Activated CD4-positive, alpha-beta T cell treated with anti-CD3 and anti-CD28 coated beads for 36 hours (primary cell): ENCODE measurements at places on chromosomes 5 and 9. TPM values are rescaled to one million over a fixed set of nuclear protein-coding genes. Genes with fewer than 3 reads are reported as not detected.

DNA sequence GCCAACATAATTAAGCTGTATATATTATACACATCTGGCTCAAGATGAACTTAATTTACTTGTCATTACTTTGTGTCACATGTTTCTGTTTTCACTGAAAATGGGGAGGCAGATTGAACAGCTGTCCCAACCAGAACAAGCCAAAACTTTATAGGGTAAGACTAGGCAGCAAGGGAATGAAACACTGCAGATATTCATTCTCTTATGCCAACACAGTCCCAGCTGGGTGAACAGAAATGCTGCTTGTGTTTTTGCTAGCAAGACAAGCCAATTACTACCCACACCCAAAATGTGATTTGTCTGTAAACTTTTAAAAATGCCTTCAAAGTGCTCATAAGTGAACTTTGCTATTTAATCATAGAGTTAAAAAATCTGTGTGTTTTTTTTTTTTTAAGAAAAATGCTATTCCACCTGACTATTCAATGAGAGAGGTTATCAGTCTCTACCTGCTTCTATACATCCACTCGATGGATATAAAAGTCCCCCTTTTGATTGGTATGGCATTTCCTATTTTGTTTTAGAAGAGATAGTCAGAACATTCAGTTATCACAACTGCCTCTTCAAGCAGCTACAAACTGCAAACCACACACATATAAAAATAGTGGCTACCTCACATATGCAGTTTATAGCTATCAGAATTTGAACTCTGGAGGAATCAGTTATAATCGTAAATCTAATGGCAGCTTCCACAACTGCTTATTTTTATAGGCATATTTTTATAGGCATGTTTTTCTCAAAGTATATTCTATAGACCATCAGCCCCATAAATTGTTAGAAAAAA, 91.9 kb upstream of the PPP1R2B start:
- H3K36me3 ChIP-seq, result no peaks in the 10 kb centered on the region
- no peak overlapping the region for H3K4me3 ChIP-seq
- H3K27ac ChIP-seq, result no peak overlapping the region
- DNase-seq, result no peak
- peaks cover 3% of the 10 kb centered on the region for H3K27me3 ChIP-seq

DNA sequence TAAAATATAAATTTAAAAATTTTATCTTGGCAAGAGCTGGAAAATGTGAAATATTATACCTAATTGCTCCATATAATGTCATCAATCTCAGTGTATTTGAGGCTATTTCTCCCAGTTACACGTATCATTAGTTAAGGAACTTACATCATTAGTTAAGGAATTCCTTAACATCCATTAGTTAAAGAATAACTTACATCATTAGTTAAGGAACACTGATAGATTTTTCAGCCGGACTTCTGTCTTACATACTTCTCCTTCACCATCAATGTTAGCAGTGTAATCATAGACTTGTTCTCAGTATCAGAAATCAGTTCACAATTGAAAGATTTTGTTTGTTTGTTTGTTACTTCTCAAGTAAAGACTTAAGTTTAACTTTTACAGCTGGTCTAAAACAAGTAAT, 524.4 kb upstream of the CHD1 start:
- H3K27ac ChIP-seq, result no peak overlapping the region
- no peaks in the 10 kb centered on the region for H3K27me3 ChIP-seq

GRCh38 chr5:151427258-151427657, 20.1 kb upstream of the SLC36A1 start:
- H3K4me1 ChIP-seq, result no peaks in the 10 kb centered on the region
- H3K27me3 ChIP-seq, result peaks cover 15% of the 10 kb centered on the region
- H3K4me3 ChIP-seq, result no peak overlapping the region
- H3K27ac ChIP-seq, result no peak overlapping the region

DNA sequence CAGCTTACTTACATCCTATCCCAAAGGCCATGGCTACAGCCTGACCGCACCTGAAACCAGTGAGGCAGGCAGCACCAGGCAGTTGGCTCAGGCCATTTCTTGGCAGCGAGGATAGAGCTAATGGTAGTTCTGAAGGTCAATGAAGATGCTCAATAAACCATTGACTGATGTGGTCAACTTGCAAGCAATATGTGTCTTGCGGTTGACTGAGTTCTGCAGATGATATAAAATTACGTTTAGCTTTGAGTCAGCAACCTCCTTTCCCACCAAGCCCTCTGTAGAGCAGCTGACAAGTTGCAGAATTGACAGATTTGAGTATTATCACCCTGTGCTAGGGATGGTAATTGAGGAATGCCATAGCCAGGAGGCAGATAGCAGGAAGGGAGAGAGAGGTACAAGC, 189.0 kb upstream of the PUM3 start:
- H3K27me3 ChIP-seq, result peaks cover 11% of the 10 kb centered on the region
- no peak for DNase-seq
- no peak overlapping the region for H3K27ac ChIP-seq
- H3K4me1 ChIP-seq, result no peaks in the 10 kb centered on the region
- no peaks in the 10 kb centered on the region for H3K36me3 ChIP-seq
- no peak overlapping the region for H3K4me3 ChIP-seq

GRCh38 chr5:54794135-54794975, 191.0 kb downstream of the ESM1 start:
- H3K4me1 ChIP-seq, result peaks cover 19% of the 10 kb centered on the region
- no peaks in the 10 kb centered on the region for H3K27me3 ChIP-seq
- no peak overlapping the region for H3K4me3 ChIP-seq
- H3K36me3 ChIP-seq, result no peaks in the 10 kb centered on the region
- peak; percentile 11 for DNase-seq

GRCh38 chr5:95075111-95075510, 209.8 kb downstream of the MCTP1 start:
- H3K4me3 ChIP-seq, result no peak overlapping the region
- no peaks in the 10 kb centered on the region for H3K36me3 ChIP-seq
- no peak for DNase-seq
- H3K4me1 ChIP-seq, result peaks cover 2% of the 10 kb centered on the region
- no peak overlapping the region for H3K27ac ChIP-seq
- peaks cover 4% of the 10 kb centered on the region for H3K27me3 ChIP-seq

DNA sequence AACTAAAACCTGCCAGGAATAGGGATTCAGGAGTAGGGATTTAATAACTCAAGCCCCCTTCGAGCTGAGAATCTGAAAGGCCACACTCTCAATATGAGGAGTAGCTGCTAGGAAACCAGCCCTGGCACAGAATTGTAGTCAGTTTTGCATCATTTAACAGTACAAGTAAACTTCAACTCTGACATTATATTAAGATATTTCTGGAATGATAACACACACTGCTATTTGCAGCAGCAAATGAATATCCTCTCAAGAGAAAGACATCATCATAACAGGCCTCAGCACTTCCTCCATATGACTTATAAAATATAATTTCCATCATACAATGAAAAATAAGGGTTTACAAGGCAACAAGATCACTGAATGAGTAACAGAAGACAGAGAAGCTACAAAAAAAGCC, 138.2 kb upstream of the RFX3 start:
- H3K36me3 ChIP-seq, result peaks cover 1% of the 10 kb centered on the region
- no peak overlapping the region for H3K4me3 ChIP-seq
- H3K27ac ChIP-seq, result no peak overlapping the region
- no peaks in the 10 kb centered on the region for H3K27me3 ChIP-seq
- peaks cover 2% of the 10 kb centered on the region for H3K4me1 ChIP-seq
- DNase-seq, result no peak

DNA sequence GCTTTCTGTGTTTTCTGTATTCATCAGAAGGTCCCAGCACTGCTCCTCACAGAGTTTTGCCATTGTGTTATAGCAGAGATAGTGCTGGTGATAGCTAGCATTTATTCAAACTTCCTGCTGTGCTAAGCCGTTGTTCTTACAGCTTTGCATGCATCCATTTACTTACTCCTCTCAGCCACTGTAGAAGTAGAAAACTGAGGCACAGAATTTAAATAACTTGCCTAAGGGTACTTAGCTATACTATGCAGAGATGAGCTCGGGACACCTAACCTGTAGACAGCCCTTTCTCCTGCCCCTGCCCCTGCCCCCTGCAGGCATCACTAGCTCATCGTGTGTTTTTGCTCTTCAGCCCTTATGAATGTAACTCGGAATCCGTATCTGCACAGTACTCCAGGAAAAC, 227.6 kb downstream of the SAXO1 start:
- no peak for DNase-seq
- H3K27me3 ChIP-seq, result peaks cover 4% of the 10 kb centered on the region
- no peak overlapping the region for H3K4me3 ChIP-seq
- H3K4me1 ChIP-seq, result no peaks in the 10 kb centered on the region
- H3K36me3 ChIP-seq, result no peaks in the 10 kb centered on the region
- H3K27ac ChIP-seq, result no peak overlapping the region

- no peaks in the 10 kb centered on the region for H3K27me3 ChIP-seq
- DNase-seq, result no peak
- no peak overlapping the region for H3K4me3 ChIP-seq
- H3K4me1 ChIP-seq, result peaks cover 4% of the 10 kb centered on the region
- no peaks in the 10 kb centered on the region for H3K36me3 ChIP-seq
Measured at GRCh38 chr5:59115345-59115744, 532.5 kb downstream of the RAB3C start.

DNA sequence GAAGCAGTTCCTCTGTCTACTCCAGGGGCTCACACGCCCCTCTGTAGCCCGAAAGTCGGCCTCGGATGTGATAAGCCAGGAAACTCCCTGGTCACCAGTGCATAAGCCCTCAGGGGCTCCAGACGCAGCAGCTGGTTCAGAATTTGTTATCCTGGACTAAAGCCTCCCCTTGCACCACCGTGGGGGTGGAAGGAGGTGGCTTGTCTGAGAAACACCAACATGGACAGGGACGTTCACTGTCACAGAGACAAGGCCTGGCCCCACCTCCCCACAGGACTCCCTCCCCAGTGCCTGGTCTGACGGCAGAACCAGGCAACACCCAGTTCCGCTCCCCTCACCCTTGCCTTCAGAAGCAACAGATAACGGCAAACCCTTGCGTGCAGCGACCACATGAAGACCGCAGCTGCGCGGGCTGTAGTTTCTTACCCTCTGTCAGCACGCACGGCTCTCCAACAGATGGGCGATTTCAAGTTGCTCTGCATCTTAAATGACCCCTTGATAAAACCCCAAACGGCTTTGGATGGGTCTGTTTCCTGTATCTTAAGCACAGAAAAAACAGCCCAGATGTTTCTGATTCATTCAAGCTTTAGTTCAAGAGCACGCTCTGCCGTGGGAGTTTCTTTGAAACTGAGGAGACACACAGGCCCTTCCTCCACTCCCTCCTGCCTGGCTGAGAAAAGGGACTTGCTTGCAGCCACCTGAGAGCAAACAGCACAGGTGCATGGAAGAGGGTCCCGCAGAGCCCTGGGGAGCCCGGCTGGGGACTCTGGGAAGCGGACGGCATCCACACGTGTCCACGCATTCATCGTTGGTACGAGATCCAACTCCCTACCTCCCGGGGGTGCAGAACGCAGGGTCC, 44.7 kb upstream of the NKD2 start:
- peaks cover 22% of the 10 kb centered on the region for H3K4me1 ChIP-seq
- peak overlapping the region; percentile 85 for H3K27ac ChIP-seq
- peak; percentile 74 for DNase-seq
- H3K36me3 ChIP-seq, result no peaks in the 10 kb centered on the region

GRCh38 chr5:132267931-132268768, 10.7 kb downstream of the PDLIM4 start:
- H3K27me3 ChIP-seq, result peaks cover 8% of the 10 kb centered on the region
- DNase-seq, result no peak
- no peak overlapping the region for H3K4me3 ChIP-seq
- H3K4me1 ChIP-seq, result peaks cover 16% of the 10 kb centered on the region
- no peak overlapping the region for H3K27ac ChIP-seq

- H3K27ac ChIP-seq, result no peak overlapping the region
Measured at GRCh38 chr9:73880101-73880500, 617.0 kb upstream of the RORB start.

DNA sequence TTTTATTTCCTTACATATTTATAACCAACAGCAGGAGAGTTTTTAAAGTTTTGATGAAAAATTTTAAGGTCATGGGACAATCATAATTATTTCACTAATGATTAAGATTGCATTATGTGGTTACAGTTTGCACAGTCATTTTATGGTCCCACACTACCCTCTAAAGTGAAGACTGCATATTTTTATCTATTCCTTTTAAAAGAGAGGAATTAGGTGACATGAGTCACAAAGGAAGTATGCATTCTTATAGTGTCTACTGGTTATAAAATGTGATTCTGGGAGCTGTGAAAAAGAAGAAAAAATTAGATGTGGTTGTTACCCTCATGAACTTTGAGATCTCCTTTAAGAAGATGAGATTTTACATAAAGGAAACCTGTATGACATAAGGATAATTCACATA, 87.9 kb upstream of the GRIA1 start:
- no peak for DNase-seq
- no peaks in the 10 kb centered on the region for H3K4me1 ChIP-seq
- no peaks in the 10 kb centered on the region for H3K27me3 ChIP-seq
- no peak overlapping the region for H3K27ac ChIP-seq

DNA sequence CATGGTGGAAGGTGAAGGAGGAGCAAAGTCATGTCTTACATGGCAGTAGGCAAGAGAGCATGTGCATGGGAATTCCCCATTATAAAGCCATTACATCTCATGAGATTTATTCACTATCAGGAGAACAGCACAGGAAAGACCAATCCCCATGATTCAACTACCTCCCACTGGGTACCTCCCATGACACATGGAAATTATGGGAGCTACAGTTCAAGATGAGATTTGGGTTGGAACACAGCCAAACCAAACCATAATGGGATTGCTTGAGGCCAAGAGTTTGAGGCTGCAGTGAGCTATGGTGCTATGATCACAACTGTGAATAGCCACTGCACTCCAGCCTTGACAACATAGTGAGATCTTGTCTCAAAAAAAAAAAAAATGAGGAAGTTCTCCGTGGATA, 581.8 kb downstream of the TAF11L14 start:
- DNase-seq, result no peak
- H3K4me1 ChIP-seq, result no peaks in the 10 kb centered on the region
- no peak overlapping the region for H3K27ac ChIP-seq
- no peaks in the 10 kb centered on the region for H3K36me3 ChIP-seq
- no peaks in the 10 kb centered on the region for H3K27me3 ChIP-seq

GRCh38 chr5:155850370-155850769, 476.6 kb upstream of the SGCD start:
- DNase-seq, result no peak
- H3K36me3 ChIP-seq, result no peaks in the 10 kb centered on the region
- H3K27me3 ChIP-seq, result no peaks in the 10 kb centered on the region
- no peak overlapping the region for H3K4me3 ChIP-seq
- H3K27ac ChIP-seq, result no peak overlapping the region

- H3K27me3 ChIP-seq, result no peaks in the 10 kb centered on the region
- peaks cover 2% of the 10 kb centered on the region for H3K36me3 ChIP-seq
- H3K4me1 ChIP-seq, result peaks cover 7% of the 10 kb centered on the region
- no peak for DNase-seq
- H3K27ac ChIP-seq, result no peak overlapping the region
Measured at GRCh38 chr9:85553475-85553874, 188.3 kb downstream of the AGTPBP1 start.

The MEIKIN gene
- total RNA-seq, result not detected

The LCN1 gene
- not detected for total RNA-seq

The BTNL9 gene
- total RNA-seq, result 0.21 TPM

The GABBR2 gene
- not detected for total RNA-seq

The KIF4B gene
- 0.05 TPM for total RNA-seq

The SLCO4C1 gene
- 0.37 TPM for total RNA-seq

The FIBCD1 gene
- not detected for total RNA-seq
